ENCODE measurements at places on chromosomes 12 and 14. TPM values are rescaled to one million over a fixed set of nuclear protein-coding genes. Genes with fewer than 3 reads are reported as not detected.

The CLEC1A gene
- total RNA-seq = not detected

The RTN1 gene
- total RNA-seq = 0.18 TPM

The CLEC4E gene
- total RNA-seq = not detected

The GALNT16 gene
- total RNA-seq = not detected

The CIDEB gene
- total RNA-seq = not detected

The FAM161B gene
- total RNA-seq = 0.66 TPM

The STON2 gene
- total RNA-seq = 0.08 TPM

Data from SJSA1 (cell line).